ENCODE measurements at places on chromosomes 2 and 18.

DNA sequence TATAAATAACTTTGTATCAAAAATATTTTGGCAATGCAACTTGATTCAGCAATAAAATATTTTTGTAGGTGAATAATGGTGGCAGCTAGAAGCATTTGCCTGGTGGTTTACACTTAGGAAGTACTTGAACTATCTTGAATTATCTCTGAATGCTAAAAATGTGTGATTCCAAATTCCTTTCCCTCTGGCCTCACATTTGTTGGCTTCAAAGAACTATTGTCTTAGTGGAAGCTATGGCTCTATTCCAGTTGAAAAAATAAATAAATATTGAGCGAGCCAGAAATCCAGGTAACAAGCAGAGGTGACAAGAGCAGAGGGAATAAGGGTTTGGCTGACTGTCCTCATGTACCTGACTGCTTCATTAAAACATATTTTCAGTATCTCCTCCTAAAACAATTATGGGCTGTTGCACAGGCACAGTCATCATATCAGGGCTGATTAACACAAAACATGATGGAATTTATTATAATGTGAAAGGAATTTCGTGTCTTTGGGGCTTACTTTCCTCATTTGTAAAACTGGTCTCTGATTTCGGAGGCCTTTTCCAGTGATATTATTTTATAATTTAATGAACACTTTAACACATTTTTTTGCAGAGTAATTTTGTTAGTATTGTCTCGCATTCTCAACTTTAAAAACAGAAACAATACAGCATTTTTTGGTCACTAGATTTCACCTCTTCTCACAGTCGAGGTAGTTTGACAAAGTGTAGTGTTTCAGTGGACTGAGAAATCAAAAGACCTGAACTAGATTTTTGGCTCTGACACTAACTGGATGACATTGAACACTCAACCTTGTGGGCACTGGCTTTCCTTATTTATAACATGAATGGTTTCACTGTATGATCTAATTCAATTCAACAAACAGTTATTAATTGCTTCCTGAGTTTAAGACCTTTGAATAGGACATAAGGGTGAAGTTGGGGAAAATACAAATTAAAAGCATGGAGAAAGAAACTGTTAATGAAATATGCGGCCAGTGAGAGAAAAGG is 7.8 kb upstream of the CAVIN2 start:
- DNase-seq, result no peak

GRCh38 chr2:191105082-191105481 is 45.7 kb downstream of the STAT4 start:
- no peak for DNase-seq

DNA sequence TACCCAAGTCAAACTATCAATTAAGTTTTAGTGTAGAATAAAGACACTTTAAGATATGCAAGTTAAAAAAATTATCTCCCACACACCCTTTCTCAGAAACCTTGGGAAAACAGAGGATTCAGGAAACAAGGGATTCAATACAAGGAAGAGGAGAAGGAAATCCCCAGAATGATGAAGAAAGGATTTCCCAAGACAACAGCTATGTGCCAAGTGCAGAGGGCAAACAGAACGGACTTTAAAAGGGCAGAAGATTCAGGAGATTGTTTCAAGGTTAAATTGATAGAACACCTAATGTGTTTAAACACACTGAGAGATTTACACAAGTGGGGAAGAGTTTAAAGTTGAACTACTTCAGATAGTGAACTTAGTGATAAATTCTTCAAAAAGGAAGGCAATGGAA is 71.5 kb upstream of the EPAS1 start:
- DNase-seq, result no peak

DNA sequence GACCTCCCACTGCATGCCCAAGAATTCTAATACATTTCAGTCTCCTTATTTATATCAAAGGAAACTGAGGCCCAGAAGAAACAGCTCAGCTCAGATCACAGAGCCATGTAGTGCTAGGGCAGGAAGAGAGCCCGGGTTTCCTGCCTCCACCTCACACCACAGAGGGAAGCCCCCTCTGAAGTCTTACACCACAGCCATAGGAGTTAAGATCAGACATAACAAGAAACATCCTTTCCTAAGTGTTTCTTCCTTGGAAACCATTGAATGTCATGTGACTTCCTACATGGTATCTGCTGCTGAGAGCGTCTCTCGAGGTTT is 102.1 kb downstream of the MTCL1 start:
- DNase-seq, result no peak

DNA sequence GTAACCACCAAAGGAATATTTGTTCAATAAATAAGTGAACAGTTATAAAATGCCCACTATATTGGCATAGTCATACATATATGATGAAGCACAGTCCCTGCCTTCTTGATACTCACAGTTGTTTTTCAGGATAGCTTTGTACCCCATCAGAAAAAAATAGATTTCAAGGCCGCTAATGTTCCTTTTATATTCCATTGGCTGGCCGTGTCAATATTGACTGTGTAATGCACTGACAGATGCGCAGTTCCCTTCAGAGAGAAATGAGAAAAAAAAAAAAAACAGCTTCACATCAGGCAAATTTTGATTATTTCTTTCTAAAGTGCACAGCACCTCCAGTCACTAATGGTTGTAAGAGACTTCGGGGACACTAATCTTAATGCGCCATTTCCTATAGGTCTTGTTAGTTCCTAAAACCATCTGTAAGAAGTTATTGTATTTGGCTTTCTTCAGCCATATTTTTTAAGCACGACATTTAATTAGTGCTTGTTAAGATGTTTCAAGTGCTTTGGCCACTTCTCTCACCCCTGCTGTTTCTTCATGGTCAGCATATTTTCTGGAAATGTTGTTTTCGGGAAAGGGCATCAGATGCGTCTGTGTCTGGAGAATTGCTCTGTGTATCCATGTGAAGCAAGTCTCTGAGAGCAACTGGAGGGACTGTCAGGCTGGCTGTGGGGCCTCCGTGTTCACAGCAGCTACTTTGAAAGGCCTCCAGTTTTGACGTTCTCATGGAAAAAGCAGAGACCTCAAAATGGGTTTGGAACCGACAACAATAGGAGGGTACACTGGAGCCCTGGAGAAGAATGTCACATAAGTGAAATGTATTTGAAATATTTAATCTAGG is 378.3 kb downstream of the MTX2 start:
- DNase-seq, result no peak

GRCh38 chr2:240461471-240462072 is 26.1 kb downstream of the GPC1 start:
- DNase-seq, result no peak
